Activated gamma-delta T cell treated with Interleukin-2 at 50 U/mL for 16 hours (primary cell): ENCODE measurements at places on chromosomes 5 and 9.
A peak's percentile ranks its signal among the peaks of the same experiment; 100 is the strongest.

GRCh38 chr9:115883467-115884329 is 269.9 kb upstream of the PAPPA start:
- no peak for DNase-seq

- no peak for DNase-seq
Measured at GRCh38 chr9:124363326-124364096, 51.7 kb downstream of the PSMB7 start.

DNA sequence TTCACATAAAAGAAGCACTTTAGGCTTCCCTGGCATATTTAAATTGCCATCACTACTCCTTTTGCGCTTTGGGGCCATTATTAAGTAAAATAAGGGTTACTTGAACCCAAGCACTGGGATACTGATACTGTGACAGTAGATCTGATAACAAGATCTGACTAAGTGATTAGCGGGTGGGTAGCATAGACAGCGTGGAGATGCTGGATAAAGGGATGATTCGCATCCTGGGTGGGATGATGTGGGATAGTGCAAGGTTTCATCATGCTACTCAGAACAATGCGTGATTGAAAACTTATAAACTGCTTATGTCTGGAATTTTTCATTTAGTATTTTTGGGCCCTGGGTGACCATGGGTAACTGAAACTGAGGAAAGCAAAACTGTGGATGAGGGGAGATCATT is 75.1 kb downstream of the PTTG1 start:
- no peak for DNase-seq

DNA sequence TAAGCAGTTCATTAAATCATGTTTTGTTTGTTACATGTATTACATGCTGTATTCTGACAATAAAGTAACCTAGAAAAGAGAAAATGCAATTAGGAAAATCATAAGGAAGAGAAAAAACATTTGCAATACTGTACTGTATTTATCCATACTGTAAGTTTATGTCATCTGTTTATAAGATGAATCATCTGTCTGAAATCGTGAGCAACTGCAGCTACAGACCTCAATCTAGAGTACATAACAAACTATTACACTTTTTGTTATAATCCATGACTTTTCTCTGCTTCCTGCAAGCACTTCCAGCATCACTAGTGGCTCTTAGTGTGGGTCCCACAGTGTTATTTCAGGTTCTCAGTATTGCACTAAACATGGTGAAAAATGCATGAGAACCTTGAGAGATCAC is 144.4 kb upstream of the NR4A3 start:
- no peak for DNase-seq

DNA sequence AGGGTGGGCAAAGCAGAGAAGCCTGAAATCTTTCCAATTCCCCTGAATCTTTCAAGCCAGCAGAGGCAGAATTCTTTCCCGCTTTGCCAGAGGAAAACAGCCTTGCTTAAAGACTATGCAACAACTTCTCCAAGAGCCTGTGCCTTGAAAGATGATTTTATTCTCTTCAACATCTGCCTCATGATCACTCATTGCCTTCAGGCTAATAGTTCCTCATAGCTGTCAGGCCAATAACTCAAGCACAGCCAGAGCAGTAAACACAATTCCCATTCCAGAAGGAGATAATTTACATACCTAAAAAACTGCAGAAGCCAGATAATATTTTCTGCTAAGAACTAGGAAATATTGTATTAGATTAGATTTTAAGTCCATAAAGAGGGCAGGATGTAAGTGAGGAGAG is 92.3 kb upstream of the PUM3 start:
- DNase-seq = no peak

DNA sequence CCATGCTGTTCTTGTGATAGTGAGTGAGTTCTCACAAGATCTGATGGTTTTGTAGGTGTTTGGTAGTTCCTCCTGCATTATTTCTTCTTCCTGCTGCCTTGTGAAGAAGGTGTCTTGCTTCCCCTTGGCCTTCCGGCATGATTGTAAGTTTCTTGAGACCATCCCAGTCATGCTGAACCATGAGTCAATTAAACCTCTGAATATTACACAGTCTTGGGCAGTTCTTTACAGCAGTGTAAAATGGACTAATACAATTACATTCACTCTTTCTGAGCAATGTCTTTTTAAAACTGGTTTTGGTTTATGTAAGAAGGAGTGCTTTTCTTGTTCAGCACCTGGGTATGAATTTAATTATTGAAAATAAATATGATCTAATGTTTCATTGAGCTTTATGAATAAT is 50.7 kb upstream of the ARRDC3 start:
- no peak for DNase-seq

DNA sequence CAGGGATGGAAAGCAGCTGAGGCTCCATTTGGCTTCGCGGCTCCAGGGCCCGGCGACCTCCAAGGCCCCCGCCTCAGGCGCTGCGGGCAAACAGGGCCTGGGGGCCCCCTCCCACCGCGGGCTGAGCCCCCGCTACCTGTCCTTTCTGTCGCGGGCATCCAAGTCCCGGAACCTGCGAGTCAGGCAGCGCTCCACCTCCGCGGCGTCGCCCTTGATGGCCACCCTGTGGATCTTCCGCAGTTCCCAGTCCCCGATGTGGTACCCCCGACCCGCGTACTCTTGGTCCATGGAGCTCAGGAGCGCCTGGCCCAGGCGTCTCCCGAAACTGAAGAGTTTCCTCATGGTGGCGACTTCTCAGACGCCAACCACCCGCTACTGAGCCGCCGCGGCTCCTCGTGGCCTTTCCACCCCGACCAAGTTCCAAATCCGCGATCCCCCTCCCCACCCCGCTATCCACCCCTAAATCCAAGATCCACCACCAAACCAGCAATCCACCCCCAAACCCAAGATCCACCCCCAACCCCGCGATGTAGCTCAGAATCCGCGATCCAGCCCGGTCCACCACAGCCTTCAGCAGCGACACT is 86.5 kb upstream of the CCDC180 start:
- DNase-seq = no peak

DNA sequence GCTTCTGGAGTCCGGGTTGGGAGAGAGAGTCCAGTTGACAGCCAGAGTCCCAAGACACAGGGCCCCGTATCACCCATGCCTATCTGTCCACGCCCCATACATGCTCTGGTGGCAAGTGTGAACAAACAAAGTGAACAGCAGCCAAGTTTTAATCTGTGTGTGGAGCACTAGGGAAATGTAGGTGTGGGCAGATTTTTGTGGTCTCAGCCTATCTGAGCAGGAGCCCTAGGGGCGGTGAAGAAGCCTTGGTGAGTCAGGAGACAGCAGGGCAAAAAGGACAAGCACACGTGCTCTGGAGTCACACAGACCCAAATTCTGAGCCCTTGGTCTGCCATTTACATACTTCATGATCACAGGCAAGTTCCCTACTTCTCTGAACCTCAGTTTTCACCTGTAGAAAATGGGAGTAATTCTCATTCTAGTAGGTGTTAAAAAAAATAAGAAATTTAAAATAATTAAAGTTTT is 23.2 kb downstream of the EGR1 start:
- no peak for DNase-seq

- DNase-seq = no peak
Measured at GRCh38 chr9:127351182-127352166, 45.5 kb upstream of the SLC2A8 start.

- DNase-seq = no peak
Measured at GRCh38 chr5:134570886-134571285, 45.4 kb downstream of the JADE2 start.

DNA sequence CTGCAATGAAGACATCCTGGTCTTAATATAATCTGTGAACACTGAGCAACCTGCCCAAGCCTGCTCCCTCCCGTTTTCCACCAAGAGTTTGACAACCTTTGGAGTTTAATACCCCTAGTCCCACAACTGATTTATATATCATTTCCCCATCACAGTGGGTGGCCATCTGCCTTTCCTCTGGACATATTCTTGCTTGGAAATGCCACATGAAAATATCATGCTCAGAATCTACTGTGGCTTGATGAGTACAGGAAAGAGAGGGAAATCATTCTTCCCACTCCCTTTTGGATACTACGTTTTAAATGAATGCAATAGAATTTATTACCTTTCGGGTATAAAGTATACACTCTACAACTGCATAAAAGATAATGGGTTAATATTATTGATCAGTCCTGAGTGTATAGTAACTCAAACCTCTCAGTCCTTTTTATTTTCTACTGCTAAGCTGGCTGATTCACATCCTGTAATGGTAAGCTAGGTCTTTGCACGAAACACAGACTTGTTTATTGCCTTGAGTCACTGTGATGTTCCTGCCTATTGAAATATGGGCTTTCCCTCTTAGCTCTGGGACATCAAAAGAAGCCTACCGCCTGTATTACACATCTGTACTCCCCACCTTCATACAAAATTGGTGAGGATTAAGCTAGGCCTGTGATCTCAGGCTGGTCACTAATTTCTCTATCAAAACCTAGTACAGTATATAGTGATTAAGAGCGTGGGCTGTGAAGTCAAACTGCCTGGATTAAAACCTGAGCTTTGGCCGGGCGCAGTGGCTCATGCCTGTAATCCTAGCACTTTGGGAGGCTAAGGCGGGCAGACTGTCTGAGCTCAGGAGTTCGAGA is 67.6 kb upstream of the NR5A1 start:
- no peak for DNase-seq

- no peak for DNase-seq
Measured at GRCh38 chr9:132068605-132069004, 11.1 kb downstream of the MED27 start.

DNA sequence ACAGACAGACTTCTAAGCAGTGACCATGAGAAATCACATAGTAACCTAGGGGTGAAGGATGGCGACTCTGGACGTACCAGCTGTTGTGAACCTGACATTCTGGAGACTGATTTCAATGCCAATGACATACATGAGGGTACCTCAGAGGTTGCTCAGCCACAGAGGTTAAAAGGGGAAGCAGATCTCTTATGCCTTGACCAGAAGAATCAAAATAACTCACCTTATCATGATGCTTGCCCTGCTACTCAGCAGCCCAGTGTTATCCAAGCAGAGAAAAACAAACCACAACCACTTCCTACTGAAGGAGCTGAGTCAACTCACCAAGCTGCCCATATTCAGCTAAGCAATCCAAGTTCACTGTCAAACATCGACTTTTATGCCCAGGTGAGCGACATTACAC is 38.0 kb upstream of the CCDC152 start:
- DNase-seq = peak; percentile 10
